ENCODE measurements at places on chromosomes 12 and 14.
A peak's percentile ranks its signal among the peaks of the same experiment; 100 is the strongest.

GRCh38 chr12:25789541-25789944 lies 168.9 kb upstream of the RASSF8 start:
- no peak for DNase-seq

DNA sequence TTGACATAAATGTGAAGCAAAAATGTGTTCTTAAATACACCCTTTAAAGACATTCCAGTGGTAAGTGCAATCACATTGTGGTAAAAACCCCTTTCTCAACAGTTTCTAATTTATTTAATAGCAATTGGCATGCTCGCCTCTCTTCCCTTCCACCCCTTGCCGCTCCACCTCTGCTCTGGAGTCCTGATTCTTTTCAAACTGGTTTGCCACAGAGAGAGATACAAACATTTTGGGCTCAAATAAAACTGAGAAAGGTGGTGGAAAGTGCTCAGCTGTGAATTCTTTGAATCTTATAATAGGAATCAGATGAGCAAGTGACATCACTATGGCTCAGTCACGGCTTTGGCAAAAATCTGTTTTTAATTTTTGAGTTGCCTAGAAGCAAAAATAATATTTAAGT lies 993.9 kb downstream of the GALC start:
- DNase-seq, result no peak

- DNase-seq, result no peak
Measured at GRCh38 chr12:79019672-79020071, 155.1 kb downstream of the SYT1 start.

GRCh38 chr14:39367387-39367751 lies 64.9 kb downstream of the FBXO33 start:
- DNase-seq, result no peak

DNA sequence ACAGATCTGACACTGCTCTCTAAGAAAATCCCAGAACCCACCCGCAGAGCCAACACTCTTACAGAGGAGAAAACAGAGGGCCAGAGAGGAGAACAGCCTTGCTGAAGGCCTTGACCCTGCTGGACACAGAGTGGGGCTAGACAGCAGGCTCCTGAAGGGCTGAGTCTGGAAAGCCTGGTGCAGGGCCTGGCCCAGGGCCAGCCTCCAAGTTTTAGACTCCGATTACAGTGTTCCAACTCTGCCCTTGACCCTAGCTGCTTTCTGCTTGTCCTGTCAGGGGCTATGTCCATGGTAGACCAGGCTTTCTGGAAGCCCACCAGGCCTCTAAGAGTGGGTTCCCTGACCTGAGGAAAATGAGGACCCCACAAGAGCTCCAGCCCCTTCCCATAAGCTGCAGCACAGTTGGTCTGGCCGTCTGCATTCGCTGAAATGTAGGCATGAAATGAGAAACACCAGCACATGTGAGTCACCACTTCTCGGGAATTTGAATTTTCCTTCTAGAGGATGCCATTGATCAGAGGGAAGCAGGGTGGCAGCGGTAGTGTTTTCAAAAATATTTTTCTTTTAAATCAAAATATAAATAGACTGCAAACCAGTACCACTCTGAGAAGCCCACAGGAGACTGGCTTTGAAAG lies 154.4 kb downstream of the CALM1 start:
- no peak for DNase-seq

DNA sequence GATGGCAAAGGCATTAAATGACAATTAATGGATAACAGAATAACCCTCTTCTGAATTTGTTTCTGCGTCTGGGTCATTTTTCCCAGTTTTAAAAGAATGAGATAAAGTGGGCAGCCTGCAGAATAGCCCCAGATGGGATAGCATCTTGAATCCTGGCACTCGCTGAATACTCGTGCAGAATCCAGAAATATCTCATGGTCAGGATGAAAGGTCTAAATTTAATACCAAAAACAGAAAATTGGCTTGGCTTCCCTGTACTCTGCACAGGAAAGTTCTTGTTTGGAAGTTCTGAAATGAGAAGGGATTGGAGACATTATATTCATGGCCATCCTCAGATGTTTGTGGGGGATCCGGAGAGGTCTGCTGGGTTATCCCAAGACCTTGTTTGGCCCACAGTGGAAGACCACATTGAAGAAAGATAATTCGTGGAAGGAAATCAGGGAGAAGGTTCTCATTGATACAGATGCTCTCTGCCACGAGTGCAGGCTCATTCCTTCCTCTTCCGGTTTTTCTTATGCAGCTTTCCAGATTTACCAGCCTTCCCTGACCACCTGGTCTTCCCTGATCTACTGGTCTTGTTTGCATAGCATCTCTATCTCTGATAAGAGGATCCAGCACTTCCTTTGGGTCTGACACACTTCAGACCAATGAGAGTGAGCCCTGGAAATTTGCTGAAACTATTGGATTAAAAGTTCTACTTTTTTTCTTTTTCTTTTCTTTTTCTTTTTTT lies 6.0 kb upstream of the IFT81 start:
- DNase-seq, result no peak

DNA sequence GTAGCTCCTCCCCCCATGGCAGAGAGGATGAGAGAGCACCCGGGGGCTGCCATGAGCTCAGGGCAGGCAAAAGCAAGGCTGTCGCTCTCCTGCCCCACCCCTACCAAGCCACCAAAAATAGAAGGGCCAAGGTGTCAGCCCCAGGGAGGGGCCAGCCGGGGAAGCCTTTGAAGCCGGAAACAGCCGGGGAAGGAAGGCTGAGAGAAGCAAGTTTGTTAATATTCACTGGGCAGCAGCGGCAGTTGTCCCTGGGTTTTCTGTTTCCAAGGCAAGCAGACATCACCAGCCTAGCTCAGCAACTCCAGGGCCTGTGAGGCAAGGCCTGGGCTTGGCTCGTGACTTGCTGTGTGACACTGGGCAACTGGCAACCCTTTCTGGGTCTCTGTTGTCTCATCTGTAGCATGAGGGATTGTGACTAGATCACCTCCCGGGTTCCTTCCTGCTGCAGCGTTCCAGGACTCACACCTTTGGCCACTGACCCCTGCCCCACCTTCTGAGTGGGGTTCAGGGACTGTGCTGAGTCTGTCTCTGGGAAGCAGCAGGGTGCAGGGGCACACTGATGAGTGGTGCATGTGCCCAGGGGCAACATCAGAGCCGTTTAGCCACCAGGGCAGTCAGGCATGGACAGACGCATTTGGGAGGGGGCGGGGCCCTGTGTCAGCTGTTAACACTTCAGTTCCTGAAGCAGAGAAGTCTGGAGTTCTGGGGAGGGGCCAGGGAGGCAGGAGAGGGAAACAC lies 24.3 kb downstream of the SYNDIG1L start:
- peak; percentile 16 for DNase-seq

DNA sequence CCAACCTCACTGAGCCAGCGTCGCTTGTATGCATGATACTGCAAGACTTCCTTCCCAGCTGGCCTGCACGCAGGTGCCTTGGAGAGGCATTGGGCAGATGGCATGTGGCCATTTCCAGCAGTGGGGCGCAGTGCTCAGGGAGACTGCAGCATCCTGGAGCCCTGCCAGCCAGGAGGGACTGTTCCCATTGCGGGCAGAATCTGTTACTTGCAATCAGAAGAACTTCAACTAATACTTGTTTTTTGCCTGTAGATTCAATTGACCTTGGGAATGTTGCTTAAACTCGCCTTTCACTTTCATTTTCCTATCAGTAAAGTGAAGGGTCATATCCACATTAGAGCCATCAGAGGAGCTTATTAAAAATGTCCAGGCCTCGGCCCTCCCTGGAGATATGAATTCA lies 29.8 kb downstream of the ANKRD9 start:
- no peak for DNase-seq

DNA sequence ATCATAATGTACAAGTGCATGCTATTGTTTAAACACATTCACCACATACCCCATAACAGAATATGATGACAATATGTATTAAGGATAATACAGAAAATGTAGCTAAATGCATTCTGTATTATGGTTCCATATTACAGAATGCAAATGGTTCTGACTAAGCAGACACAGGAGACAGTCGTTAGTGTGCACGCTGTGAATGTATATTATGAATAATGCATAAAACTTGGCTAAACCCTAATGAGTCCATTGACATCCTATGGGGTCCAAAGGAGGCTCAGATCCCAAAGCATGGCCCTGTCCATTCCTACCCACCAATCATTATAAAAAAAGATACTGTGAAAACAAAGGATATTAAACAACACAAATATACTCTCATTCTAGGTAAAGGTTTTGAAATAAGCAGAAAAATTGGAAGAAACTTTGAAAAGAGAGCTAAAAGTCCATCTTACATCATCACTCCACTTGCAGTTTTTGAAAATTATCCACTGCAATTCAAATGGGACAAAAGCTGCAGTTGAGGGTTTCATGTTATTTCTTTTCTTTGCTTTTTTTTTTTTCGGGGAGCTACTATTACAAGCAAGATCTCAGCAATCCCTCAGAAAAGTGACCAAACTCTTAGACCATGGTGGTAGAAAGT lies 415.1 kb downstream of the BCAT1 start:
- no peak for DNase-seq

DNA sequence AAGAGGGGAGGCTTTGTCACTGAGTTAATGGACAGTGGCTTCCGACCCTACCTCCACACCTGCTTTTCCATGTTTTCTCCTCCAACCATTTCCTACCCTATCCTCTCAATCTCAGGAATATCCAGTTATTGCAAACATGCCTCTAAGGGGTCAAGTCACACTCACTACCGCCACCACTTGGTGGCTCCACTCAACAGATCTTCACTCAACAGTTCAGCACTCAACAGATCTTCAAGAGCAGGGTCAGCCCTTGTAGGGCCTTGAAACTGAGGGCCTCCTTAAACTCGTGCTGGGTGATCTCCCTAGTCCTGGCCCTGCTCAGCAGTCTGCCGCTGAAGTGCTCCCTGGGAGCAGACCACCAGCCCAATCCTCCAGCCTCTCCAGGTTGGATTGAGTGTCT lies 14.2 kb downstream of the ZNF641 start:
- no peak for DNase-seq

DNA sequence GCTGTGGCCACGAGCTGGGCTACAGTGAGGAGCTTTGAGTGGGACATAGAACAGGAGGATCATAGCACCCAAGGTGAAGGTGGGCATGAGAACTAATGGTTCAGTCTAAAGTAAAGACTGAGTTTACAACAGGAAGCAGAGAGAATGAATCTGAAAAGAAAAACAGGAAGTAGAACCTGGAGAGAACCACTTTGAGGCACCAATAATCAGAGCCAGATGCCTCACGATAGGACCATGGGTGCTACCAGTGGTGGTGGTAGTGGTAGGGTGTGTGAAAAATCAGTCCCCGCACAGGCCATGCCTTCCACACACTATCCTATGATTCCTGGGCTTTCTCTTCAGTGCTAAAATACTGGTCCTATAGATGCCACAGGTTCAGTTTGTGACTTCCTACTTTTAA lies 293.6 kb downstream of the AKAP6 start:
- DNase-seq, result no peak

GRCh38 chr12:75722714-75723200 lies 211.3 kb upstream of the KRR1 start:
- DNase-seq, result peak; percentile 3

DNA sequence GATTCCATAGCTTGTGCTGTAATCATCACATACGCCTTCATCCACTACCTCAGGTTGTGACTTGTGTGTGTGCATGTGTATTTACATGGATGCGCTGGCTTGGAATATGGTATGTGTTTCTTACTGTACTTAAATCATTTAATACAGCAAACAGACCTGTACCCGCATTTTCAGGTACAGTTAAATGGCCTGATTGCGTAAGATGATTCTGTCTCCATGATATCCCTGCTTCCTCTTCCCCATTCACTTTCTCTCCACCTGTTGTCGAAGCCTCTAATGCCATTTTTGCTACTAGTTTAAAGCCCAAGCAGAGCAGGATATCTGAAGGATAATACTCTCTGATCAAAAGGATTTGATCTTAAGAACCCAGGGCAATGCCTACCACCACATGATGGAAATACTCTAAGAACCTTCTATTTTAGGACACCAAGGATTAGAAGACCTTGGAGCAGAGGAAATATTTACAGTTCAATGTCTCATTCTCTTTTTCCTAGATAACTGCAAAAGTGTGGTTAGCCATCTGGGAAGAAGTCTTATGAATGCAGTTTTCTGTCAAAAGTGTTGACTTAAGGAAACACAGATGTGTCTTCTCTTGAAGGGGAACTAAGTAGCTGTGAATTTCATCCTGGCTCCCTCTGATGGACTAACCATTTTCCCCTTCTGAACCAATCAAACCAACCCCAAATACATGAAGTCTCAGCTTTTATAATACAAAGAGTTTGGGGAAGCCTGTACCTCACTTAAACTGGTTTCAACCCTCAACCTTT lies 78.7 kb downstream of the HELB start:
- DNase-seq, result no peak

GRCh38 chr12:30437616-30438015 lies 258.1 kb downstream of the IPO8 start:
- DNase-seq, result no peak

GRCh38 chr12:49662998-49663843 lies 39.9 kb downstream of the PRPF40B start:
- peak; percentile 51 for DNase-seq

GRCh38 chr12:89731614-89732013 lies 23.0 kb upstream of the ATP2B1 start:
- DNase-seq, result no peak

- DNase-seq, result no peak
Measured at GRCh38 chr14:61003571-61003970, 22.5 kb downstream of the SLC38A6 start.

DNA sequence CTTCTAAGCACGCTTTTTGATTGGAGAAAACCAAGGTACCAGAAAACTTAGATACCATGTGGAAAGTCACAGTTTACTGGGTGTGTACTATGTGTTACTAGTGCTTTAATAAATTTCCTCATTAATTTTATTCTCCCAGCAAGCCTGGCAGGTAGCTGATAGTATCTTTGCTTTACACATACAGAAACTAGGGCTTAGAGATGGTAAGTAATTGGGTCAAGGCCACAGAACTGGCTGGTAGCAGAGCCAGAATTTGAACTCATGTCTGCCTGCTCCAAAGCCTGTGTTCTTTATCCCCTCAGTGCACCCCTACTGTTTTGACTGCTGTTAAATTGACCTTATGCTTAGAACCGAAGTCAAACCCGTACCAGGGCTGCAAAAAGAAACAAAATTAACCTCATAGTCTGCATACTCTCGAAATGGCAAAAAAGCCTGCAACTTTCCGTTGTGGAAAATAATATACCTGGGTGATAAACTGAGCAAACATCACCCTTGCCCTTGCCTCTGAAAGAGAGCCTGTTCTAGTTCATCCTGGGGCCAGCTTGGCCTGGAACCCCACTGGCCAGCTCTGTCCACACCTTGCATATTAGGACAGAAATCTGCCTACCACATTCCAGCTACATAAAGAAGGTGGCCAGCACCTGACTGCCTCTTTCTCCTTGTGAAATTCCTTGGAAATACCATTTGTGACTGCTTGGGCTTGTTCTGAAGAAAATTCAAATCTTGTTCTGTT lies 118.9 kb downstream of the ETV6 start:
- no peak for DNase-seq

Measured in stimulated activated CD4-positive, alpha-beta T cell treated with anti-CD3 and anti-CD28 coated beads, Interleukin-1b, Interleukin-23, amount 100 ng/mL, for 1 hour (primary cell).